Pancreas (tissue), 10 donors: ENCODE measurements at places on chromosomes 5 and 9.

GRCh38 chr5:175873088-175873454, 1.7 kb downstream of the CPLX2 start:
- DNase-seq, result no peak

- DNase-seq, result no peak
These were observed 106.1 kb upstream of the CDH9 start for GRCh38 chr5:27144456-27144855.

GRCh38 chr5:19208397-19208796, 779.6 kb downstream of the CDH18 start:
- DNase-seq, result no peak

- no peak for DNase-seq
These were observed 117.5 kb downstream of the IRX2 start for GRCh38 chr5:2633992-2634391.

- DNase-seq, result no peak
These were observed 65.4 kb downstream of the WDR41 start for GRCh38 chr5:77426670-77427069.

GRCh38 chr9:10701906-10702305, 89.1 kb upstream of the PTPRD start:
- no peak for DNase-seq

DNA sequence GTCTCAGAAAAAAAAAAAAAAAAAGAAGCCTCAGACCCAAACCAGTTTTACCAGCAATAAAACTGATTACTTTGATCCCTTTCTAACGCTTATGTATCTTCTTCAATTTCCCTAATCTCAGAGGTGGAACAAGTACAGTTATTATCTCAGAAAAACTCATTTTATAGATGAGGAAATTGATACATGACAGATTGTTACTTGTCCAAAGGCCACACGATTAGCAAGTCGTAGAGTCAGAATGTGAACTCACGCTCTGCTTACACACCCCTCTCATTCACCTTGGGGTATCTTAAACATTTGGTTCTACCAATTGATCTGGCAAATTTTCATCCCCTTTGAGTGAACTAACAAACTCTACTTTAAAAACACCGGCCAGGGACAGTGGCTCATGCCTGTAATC, 110.2 kb downstream of the SUSD1 start:
- no peak for DNase-seq

DNA sequence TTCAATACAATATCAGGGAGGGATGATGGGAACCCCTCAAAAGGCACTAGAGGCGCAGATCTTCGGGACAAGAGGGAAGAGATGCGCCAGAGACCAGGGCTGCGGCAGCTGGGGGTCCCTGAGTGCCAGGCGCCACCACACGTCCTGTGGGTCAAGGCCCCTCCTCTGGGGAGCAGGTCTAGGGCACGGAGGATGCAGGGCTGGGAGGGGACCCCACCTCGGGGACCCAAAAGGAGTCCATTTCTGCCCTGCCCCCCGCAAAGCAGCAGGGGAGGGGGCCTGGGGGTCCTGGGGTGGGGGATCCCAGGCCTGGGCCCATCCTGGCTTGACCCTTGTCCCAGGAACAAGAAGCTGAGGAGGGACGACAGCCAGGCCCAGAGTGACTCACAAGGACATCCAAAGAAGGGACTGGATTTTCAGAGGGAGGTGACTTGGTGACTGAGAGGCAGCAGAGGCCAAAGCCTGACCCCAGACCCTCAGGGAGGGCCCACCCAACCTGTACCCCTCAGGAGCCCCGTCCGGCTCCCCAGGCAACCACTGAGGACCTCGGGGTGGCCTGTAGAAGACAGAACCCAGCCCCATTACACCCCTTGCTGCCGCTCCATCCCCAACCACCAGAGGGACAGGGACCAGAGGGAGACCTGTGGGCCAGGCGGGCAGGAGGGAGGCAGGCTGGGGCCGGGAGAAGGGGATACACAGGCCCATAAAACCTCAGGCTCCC, 54.2 kb downstream of the LRSAM1 start:
- DNase-seq, result peak; percentile 45

DNA sequence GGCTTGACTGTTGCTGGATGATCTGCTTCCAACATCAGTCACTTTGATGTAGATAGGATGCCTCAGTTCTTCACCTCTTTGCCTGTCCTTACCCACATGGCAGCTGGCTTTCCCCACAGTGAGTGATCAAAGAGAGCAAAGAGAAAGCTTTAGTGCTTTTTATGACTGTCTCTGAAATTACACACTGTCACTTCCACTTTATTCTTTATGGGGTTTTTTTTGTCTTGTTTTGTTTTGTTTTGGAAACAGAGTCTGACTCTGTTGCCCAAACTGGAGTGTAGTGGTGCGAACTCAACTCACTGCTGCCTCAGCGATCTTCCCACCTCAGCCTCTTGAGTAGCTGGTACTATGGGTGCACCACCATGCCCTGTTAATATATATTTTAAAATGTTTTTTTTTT, 32.4 kb upstream of the C5orf24 start:
- DNase-seq, result no peak

DNA sequence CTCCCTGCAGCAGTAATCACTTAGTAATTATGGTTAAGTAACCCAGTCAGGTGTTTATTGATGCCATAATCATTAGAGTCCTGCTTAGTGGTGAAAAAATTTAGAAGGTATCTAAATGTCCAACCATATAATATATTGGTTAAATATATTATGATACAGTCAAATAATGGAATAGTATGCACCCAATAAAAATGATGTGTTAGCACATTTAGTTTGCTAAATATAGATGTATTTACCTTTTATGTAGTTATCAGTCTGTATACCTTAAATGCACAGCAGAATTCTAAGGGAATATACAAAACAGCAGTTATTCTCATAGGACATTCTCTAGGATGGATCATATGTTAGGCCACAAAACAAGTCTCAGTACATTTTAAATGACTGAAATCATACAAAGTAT, 90.4 kb downstream of the PRKACG start:
- no peak for DNase-seq
